ENCODE measurements at places on chromosomes 11 and 22.

DNA sequence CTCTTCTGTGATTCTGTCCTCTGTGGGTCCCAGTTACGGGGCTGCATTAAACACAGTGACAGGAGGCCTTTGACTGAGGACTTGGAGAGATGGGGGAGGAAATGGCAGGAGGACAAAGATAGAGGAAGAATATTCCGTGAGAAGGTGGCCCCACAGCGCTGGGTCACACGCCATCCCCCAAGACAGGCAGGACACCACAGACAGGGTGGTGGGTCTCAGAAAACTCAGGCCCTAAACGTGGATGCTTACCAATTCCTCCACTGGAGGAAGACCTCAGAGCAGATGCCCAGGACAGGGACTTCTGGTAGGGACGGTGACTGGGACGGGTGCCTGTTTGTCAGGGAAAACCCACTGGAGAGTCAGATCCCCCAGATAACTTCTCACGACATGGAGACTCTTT, 34.0 kb downstream of the IGLL5 start:
- DNase-seq: no peak

- peak; percentile 89 for DNase-seq
These were observed 734 bp downstream of the PPP1R14B start for GRCh38 chr11:64245797-64246620.

DNA sequence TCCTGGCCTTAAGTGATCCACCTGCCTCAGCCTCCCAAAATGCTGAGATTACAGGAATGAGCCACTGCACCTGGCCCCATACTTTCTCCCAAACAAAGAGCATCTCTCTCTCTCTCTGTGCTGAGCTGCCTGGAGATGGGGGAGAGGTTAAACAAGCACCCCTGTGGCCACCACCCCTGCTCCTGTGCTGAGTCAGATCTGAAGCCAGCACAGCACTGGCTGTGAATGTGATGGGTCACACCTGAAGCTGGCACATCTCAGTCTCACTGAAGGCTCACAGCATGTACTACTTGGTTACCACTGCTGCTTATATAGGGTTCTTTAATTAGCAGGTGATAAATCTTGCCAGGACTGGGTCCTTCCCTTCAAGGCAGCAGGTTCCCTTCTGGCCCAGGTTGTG, 10.8 kb upstream of the WEE1 start:
- no peak for DNase-seq

DNA sequence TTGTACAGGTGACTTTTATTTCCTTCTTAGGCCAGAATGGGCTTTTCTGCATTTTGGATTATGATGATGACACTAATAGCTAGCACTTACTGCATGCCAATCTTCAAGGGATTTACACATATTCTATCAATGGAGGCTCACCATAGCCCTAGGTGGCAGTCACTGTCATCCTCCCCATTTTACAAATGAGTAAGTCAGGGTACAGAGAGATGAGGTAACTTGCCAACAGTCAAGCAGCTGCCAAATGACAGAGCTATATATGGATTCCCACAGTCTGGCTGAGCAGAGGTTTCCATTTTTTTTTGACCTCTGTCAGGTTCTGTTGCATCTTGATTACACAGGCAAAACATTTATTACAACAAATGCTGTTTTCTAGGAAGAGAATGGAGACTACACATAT, 23.8 kb upstream of the C11orf96 start:
- DNase-seq: no peak

- DNase-seq: no peak
These were observed 11.9 kb upstream of the RASSF10 start for GRCh38 chr11:12997168-12997567.

GRCh38 chr11:61334434-61335354, 1.7 kb downstream of the TKFC start:
- DNase-seq: no peak

DNA sequence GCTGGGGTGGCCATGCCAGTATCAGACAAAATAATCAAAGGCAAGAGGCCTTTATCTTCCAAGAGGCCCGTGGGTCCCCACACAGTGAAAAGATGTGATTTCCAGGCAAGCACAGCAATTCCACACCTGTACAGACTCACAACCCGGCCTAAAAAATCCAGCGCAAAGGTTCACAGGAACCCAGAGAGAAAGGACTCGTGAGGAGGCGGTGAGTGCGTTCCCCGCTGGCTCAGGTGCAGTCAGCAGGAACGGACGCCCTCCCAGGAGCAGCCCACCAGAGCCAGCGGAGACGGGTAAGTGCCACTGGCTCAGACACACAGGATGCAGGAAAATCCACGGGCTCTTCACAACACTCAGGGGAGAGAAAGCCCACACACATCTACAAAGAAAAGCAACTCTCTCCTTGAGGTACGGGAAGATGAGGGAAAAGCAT, 4.4 kb downstream of the TOLLIP start:
- DNase-seq: no peak

GRCh38 chr11:11217929-11218628, 135.0 kb downstream of the CSNK2A3 start:
- DNase-seq: no peak

DNA sequence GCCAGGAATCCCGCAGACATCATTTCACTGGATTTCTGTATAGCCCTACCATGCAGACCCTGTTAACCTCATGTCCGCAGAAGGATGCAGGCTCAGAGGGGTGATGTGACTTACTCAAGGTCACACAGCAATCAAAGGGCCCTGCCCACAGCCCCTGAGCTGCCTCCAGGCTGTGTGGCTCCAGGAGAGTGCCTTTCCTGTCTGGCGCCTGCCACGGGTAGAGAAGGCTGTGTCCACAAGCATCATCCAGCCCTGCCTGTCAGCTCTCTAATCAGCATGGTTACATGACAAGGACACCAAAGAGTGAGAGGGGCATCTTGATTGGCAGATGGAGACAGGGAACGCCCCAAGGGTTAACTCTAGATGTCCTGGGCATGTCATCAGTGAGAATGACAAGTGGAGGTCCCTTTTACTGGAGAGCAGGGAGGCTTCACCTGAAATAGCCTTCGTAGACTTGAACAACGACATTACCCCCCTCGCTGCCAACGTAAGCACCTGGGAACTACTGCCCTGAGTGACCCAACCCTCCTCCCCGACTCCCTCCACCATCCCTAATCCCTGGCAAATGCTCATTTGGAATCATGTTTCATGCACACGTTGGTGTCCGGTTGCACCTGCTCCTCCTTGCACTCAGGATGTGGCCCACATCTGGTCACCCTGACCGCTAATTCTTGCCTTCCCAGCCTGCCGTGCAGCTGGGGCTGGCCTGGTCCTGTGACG, 6.9 kb downstream of the FGF19 start:
- no peak for DNase-seq

GRCh38 chr11:78295347-78295746, 106.6 kb downstream of the USP35 start:
- no peak for DNase-seq

DNA sequence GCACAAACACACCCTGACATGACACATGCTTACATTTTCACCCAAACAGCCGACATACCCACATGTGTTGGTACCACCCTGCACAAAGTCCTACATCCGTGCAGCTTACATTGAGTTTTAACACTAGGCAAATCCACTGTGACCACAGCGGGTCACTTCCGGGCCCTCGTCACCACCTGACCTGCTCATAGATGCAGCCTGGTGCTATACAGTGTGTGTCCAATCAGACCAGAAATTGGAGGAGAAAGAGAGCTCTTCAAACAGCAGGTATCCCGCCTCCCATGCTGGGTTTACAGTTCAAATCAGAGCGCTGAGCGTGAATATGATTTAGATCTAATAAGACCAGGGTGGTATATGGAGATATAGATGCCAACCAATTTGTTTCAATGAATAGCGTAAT, 35.4 kb downstream of the PHF21B start:
- DNase-seq: no peak

- no peak for DNase-seq
These were observed 29.8 kb downstream of the GVQW3 start for GRCh38 chr11:76410851-76411357.

DNA sequence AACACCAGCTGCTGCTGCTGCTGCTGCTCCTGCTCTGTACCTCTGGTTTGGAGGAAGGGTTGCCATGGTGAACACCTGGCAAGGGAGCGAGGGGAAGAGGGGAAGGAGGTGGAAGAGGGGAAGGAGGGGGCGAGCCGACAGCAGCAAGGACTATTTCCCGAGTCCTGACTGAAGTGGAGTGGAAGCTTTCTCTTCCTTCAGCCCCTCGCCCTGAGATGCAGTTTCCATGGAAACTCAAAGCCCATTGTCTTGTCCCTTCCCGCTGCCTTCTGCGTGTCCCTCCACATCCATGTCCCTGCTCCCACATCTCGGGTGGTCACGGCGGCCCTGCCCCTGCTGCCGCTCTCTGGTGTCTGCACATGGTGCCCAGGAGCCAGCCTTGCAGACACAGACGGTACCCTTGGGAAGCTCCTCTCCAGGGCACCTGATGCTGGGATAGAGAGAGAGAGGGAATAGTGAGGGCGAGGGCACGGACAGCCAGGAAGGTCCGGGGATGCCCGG, 28.6 kb downstream of the FAM83F start:
- DNase-seq: no peak

- no peak for DNase-seq
These were observed 4.4 kb upstream of the ZNRD2 start for GRCh38 chr11:65565624-65566453.

- DNase-seq: no peak
These were observed 6.2 kb downstream of the MS4A10 start for GRCh38 chr11:60791153-60791933.

DNA sequence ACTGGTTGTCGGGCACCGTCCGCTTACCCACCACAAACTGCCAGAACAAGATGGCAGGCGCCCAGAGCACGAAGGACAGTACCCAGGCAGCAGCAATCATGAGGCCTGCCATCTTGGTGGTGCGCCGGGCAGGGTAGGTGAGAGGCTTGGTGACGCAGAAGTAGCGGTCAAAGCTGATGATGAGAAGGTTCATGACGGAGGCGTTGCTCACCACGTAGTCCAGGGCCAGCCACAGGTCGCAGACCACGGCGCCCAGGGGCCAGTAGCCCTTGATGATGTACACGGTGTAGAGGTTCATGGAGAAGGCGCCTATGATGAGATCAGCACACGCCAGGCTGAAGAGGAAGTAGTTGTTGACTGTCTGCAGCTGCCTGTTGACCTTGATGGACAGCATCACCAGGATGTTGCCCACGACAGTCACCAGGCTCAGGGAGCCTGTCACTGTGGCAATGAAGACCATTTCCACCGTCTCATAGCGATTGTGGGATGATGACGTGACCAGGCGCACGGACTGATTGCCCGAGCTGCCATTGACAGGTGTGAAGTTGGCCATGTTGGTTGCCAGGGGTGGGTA, 4.6 kb downstream of the MDK start:
- no peak for DNase-seq

- DNase-seq: no peak
These were observed 551.6 kb downstream of the METTL15 start for GRCh38 chr11:28659716-28660348.

- DNase-seq: no peak
These were observed 106.4 kb upstream of the FGF3 start for GRCh38 chr11:69925366-69926196.

Measured in RCC 7860 (cell line).